ENCODE measurements at places on chromosomes 12 and 14. TPM values are rescaled to one million over a fixed set of nuclear protein-coding genes. Genes with fewer than 3 reads are reported as not detected.
A peak's percentile ranks its signal among the peaks of the same experiment; 100 is the strongest.

The GNB3 gene
- 1.1 TPM for total RNA-seq

The CSRNP2 gene
- 16.5 TPM for total RNA-seq

The UBR7 gene
- total RNA-seq, result 22.9 TPM

The RND1 gene
- 2.1 TPM for total RNA-seq

The CYP27B1 gene
- 0.87 TPM for total RNA-seq

The RNASE1 gene
- 124 TPM for total RNA-seq

The A2ML1 gene
- not detected for total RNA-seq

The HOXC4 gene
- total RNA-seq, result 0.18 TPM

The ABCC9 gene
- 1.6 TPM for total RNA-seq

The PYGL gene
- 32.9 TPM for total RNA-seq

- no peak for DNase-seq
These were observed 28.7 kb downstream of the COX8C start for GRCh38 chr14:93375673-93376156.

DNA sequence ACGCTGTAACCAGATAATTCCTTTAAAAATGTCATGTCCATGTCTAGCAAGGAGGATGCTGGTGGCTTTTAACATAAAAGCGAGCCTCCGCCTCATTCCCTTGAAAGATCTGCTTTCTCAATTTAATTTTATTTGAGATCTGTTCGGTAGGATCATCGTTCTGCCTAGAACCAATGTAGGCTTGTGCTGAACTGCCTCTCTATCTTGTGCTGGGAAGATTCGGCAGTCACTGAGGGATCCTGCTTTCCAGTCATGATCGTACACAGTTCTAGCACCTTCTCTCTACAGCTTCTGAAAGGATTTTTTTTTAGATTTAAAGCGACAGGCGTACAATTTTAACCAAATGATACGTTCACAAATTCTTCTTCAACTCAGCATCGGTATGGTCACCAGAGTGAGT, 54.3 kb downstream of the PEBP1 start:
- DNase-seq, result no peak

- DNase-seq, result no peak
These were observed 64.2 kb downstream of the CMAS start for GRCh38 chr12:22110176-22110575.

DNA sequence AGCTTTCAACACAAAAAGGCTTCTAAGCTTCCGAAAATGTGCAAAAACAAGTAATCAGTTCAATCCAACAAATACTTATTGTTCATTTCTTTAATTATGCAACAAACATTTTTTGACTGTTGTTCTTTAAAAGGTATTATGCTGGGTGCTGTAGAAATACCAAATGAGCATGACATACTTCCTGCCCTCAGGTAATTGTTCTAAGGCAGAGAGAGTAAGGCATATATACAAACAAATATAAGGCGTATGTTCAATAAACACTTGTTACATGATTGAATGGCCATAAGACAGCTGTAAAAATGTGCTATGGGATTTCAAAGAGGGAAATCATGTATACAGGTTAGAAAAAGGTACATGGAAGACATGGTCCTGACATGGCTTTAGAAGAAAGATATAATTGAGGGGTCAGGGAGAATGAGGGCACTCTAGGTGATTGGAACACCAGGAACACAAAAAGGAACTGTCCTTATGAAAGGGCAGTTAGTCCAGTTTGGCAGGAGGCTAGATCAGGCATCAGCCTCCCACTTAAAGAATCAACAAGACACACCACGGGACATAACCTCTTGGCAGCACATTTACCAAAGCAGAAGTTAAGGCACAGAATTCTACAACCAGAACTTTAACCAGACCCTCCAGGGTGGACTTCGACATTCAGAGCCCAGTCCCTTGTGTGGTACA, 135.8 kb upstream of the SCAF11 start:
- DNase-seq, result no peak

GRCh38 chr14:96711559-96712267, 85.5 kb upstream of the VRK1 start:
- DNase-seq, result no peak

DNA sequence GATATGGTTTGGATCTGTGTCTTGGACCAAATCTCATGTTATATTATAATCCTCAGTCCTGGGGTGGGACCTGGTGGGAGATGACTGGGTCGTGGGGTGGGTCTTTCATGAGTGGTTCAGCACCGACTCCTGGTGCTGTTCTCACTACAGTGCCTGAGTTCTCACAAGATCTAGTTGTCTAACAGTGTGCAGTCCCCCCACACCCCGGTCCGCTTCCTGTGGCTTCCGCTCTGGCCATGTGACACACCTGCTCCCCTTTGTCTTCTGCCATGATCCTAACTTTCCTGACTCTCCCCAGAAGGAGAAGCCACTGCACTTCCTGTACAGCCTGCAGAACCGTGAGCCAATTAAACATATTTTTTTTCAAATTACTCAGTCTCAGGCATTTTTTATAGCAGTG, 1262.2 kb downstream of the TMEM121 start:
- DNase-seq, result no peak

DNA sequence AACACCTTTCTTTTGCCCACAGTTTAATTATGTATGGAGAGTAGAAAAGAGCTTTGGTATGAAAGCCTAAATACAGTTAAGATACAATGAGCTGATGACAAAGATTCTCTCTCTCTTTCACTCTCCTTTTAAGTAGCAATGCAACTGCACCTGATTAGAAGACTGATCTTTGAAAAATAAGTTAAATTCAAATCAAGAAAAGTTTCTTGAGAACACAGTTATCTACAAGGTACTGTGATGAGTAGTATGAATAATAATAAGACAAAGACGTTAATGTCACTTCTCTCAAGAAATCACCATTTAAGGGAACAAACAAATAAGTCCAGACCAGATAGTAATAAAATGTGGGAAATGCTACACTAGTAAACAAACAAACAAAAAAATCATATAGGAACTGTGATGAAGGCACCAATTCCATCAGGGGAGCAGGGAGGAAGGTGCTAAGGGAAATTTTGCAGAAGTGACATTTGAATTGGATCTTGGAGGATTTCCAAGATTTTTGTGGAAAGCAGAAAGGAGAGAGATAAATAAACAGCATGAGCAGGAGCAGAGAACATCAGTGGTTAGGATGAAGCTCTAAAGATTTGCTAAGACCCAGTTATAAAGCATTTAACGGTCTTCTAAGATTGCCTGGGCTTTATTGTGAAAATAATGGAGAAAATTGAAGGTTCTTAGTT, 65.2 kb upstream of the STK38L start:
- no peak for DNase-seq

GRCh38 chr14:60590991-60591414, 58.3 kb downstream of the SIX1 start:
- DNase-seq, result no peak

GRCh38 chr14:64440494-64440893, 24.8 kb upstream of the AKAP5 start:
- no peak for DNase-seq

- DNase-seq, result no peak
These were observed 4.7 kb upstream of the SLC2A14 start for GRCh38 chr12:7877420-7877819.

GRCh38 chr12:26833743-26834490, 923 bp upstream of the ITPR2 start:
- peak; percentile 48 for DNase-seq

GRCh38 chr12:54024581-54025305, 3.5 kb upstream of the HOXC6 start:
- DNase-seq, result no peak

DNA sequence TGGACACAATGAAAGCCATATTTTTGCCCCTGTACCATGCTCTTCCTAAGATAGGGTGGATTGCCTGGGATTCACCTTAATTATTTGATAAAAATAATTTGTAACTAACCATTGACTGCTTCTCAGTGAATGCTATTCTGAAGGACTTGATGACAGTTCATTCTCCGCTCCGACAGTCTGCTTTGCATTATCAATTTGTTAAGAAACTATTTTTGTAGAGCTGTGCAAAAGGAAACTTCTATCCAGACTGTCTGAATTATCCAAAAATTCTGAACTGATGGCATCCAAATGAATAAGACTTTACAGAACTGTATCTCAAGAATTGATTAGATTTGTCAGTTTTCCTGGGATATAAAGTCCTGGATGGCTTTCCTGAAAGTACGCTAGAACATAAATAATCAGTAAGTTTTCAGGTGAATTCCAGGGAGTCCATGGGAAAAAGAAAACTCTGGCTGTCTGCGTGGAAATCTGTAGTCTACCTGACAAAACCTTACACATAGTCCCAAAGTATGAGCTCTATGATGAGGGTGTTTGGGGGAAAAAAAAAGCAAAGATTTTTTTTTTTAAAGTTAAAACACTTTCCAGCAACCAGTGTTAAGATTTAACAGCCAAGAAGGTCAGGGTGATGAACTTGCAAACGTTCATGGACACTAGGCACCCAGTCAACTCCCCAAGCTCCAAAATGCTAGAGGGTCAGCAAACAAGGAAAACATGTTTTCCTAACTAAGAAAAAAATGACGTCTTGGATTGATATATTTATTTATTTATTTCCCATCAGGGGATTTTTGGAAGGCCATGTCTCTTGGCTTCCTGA, 291.1 kb upstream of the TBX3 start:
- no peak for DNase-seq

- DNase-seq, result no peak
These were observed 40.7 kb downstream of the MNAT1 start for GRCh38 chr14:60775296-60775695.

DNA sequence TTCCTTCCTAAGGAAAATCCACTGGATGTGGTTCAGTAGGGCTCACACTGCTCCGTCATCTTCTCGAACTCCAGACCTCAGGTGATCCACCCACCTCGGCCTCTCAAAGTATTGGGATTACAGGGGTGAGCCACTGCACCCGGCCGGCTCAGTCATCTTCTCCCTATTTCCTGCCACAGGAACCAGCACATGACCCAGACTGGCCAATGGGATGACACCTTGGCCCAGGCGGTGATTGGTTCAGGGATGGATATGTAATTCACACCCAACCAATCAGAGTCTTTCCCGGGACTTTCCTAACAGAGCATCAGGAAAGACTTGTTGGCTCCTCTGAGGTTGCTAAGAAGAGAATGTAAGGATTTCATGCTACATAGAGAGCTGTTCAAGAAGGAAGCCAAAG, 19.2 kb upstream of the C12orf76 start:
- no peak for DNase-seq

DNA sequence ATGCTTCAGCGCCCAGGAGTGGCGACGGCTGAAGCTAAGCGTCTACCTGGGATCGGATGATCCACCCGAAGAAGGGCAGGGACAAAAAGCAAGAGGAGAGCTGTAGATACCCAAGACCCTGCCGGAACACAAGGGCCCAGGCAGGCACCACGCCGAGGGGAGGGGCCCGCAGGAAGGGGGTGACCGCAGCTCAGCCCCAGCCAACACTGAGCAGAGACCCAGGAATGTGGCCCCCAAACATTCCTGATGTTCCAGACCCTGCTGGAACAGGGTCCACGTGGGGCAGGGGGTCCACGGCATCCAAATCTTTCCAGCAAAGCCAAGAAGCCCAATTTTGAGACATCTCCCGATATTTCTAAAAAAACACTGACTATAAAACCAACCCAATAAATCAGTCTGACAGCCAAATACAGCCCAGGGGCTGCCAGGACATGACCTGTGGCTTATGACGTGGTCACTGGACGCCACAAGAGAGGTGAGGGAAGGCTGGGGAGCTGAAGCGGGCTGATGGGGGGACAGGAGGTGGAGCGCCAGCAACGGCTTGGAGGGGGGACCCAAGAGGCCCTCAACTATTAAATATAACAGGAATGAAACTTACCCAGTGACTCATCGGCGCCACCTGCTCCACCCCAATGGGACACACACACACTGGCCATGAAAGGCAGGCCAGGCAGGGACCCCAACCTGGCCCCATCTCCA, 58.9 kb downstream of the NCOR2 start:
- DNase-seq, result no peak

DNA sequence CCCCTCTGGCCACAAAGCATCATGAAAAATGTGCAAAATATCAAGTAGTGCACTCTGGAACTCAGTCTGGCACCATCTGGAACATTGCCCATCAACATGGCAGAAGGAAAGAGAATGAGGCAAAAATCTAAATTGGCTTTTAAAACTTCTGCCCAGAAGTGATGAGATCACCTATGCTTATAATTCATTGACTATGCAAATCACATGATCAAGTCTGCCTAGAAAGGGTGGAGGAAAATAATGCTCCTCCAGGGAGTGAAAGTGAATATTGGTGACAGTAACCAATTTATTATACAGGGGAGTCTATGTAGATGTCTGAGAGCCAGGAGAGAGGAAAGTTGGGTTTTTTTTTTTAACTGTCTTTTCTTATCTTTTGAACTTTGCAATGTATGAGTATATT, 73.3 kb upstream of the HIF1A start:
- DNase-seq, result no peak

DNA sequence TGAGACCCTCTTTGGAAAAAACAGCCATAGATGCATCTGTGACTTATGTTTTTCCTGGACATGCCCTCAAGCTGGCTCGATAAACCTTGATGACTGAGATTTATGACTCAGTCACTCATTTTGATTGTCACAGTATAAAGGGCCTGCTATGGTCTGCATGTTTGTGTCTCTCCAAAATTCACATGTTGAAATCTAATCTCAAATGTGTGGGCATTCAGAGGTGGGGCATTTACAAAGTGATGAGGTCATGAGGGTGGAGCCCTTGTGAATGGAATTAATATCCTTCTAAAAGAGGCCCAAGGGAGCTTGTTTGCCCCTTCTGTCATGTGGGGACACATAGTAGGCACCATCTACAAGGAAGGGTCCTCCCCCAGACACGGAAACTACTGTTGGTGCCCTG, 372.9 kb downstream of the APAF1 start:
- no peak for DNase-seq

- DNase-seq, result no peak
These were observed 13.9 kb upstream of the EGLN3 start for GRCh38 chr14:33964599-33965317.

GRCh38 chr14:75673345-75674035, 12.4 kb downstream of the TTLL5 start:
- DNase-seq, result no peak

GRCh38 chr14:61940666-61941420, 178.6 kb downstream of the SNAPC1 start:
- no peak for DNase-seq

DNA sequence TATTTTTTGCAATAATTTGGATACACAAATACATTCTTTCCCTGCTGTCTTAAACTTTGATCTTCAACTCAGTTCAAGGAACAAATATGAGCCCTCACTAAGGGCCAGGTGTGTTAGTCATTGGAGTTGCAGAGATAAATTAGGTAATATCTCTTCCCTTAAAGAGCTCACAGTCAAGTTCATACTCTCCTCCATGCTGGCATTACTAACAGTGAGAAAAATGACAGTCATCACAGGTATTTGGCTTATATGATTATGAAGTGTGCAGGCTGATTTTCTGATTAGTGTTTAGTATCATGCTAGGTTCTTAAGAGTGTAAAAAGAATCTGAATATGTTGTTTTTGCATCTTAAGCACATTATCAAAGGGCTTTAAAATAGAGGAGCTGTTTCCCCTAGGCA, 594.7 kb downstream of the CCER1 start:
- no peak for DNase-seq

- no peak for DNase-seq
These were observed 465.5 kb upstream of the ATP2B1 start for GRCh38 chr12:90174198-90174510.

GRCh38 chr14:90728951-90729350, 87.3 kb downstream of the TTC7B start:
- DNase-seq, result no peak
